ENCODE measurements at places on chromosomes 3 and 15.

DNA sequence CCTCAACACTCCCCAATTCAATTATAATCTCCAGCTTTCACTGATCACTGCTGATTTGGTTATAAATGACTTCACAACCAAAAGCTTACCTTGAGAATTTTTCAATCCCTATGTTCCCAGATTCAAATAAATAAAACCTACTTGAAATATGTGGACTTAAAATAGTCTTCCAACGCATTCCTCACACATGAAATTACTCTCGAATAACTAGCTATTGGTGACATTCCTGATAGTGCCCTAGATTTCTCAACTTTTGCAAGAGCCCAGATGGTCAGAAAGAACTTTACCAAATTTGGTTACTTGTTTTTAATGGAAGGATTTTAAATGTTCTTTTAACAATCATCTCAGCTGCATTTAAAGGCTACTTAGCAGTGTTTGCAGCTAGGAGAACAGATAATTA, 605.5 kb downstream of the FHIT start:
- peak; percentile 16 for DNase-seq

GRCh38 chr3:14969671-14970070, 22.3 kb downstream of the NR2C2 start:
- no peak for DNase-seq

DNA sequence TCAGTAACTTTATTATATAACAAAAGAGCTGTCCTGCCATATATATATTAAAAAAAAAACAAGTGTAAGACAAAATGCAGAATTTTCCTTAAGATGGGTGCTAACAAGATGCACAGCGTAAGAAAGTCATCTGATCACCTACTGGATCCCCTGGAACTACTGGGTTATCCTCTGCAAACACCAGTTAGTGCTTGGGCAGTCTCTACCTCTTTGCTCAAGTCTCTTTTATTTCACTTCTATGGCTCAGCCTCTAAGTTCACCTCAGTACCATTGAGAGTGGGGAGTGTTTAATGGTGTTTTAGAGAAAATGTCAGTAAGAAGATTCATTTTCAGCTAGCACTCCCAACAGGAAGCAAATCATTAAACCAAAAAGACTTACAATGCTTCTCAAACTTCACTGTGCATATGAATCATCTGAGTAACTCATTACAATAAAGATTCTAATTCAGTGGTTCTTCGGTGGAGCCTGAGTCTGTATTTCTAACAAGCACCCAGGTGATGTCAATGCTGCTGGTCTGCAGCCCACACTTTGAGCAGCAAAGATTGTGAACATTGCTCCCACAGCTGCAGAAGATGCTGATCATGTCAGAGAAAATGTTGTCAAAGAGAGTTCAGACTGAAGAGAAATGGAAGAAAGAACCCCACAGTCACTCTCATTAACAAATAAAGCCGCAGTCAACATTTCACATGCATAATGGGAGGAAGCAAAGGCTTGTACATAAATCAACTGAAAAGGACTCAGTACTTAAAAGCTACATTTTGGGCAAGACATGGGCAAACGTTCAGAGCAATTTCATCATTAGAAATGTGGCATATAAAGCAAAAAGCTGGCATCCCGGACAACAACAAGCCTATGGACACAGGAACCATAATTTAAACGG, 227.1 kb upstream of the ATP11B start:
- no peak for DNase-seq

DNA sequence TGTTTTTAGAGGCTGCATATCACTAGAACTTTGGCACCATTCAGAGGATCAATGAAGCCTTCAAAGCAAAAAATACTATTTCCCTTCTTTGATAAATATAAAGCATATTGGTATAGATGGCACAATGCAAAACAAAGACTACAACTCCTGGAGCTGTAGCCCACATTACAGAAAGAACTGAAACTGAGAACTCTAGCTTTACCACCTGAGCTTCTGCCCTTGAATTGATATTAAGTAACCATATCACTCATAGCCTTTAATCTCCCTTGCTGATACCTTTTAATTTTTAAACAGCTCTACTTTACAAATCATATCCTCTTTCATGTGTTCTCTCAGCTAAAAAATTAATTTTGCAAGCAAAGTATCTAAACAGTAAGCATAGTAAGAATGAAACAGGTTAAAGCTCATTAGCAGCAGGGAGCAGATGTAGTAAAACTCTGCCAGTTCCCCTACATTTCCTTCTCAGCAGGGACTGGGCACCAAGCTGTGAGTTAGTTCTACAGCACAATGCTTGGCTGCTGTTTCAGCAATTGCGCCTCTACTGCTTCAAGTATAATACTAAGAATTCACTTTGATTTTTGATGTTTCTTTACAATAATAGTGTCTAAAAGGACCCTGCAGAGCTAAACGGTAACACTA, 97.9 kb upstream of the NANOGP8 start:
- DNase-seq = no peak

DNA sequence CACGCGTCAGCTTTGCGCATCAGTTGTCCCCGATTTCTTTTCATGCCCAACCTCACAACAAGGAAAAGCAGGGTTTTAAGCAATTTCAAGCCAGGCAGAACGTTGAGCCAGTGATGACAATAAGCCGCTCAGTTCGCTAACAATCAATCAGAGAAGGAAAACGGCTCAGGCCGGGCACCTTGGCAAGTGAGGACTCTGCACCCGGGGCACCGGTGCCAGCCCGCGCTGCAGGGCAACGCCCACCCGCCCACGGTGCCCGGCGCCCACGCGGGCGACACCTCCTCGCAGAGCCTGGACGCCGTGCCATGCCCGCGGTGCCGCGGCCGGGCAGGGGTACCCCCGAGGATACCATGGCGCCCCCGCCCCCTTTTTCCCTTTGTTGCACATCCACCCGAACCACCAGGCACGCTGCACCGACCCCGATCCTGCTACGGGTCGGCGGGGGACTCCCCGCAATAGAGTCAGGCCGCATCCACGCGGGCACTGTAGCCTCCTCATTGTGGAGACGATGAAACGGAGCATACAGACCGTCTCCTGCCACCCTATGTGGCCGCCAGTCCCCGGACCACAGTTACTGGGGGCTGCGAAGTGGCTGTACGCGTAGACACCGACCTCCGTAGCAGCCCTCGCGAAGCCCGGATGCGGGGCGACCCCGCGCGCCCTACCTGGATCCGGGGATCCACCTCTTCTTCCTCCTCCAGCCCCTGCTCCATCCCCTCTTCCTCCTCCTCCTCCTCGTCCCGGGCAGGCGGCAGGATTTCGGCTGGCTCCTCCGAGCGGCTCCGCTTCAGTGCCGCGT, 581 bp downstream of the SH3BP5 start:
- no peak for DNase-seq

GRCh38 chr3:127673191-127674100, 694 bp downstream of the ABTB1 start:
- DNase-seq = no peak

- no peak for DNase-seq
Measured at GRCh38 chr3:49166752-49167556, 823 bp upstream of the CCDC71 start.

- no peak for DNase-seq
Measured at GRCh38 chr3:129061023-129061887, 676 bp downstream of the GP9 start.

DNA sequence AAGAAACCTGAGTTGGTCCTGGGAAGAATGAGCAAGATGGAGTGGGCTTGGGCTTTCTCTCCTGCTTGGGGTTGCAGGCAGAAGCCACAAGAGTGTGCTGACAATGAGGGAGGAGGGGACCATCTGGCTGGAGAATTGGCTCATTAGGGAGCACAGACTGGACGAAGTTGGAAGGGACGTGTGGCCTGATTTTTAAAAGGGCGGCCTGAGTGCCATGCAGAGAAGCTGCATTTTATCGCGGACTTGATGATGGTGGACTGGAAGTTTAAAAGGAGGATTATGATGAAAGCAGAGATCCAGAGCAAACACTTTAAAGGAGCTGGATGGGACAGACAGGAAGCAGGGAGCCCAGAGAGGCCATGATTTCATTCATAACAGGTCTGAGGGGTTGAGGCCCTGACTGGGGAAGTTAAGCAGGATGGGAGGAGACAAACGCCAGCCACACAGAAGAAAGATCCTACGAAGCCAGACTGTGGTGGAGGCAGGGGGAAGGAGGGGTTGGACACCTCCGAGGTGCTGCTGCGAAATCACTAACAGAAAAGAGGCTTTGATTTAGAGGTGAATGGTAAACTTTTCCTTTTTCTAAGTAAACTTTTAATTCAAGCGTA, 23.6 kb downstream of the TLNRD1 start:
- no peak for DNase-seq

DNA sequence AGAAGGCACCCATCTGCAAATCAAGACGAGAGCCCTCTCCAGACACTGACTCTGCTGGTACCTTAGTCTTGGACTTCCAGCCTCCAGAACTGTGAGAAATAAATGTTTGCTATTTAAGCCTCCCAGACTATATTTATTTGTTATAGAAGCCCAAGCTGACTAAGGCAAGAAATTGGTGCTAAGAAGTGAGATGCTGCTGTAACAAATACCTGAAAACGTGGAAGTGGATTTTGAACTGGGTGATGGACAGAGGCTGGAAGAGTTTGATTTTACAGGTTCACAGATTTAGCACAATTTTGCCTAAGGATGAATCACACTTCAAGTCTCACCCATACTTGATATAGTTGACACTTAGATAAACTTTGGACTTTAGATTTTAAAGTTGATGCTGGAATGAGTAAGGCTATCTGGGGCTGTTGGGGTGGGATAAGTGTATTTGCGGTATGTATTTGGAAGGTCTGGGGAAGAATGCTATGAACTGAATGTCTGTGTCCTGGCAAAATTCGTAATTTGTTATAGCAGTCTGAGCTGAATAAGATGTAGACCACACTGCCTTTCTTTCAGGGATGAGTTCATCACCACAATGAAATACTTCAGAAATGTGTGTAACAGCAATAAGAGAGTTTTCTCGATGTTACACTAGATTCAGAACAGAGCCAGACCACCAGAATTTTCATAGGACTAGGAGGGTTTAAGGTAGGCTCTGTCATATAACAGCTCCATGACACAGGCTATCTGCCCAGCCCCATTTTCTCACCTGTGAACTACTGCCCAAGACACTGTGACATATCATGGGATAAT, 120.5 kb upstream of the LMCD1 start:
- DNase-seq = no peak

- no peak for DNase-seq
Measured at GRCh38 chr15:76185716-76186115, 125.6 kb downstream of the ETFA start.

GRCh38 chr3:167318996-167319615, 61.0 kb downstream of the ZBBX start:
- DNase-seq = no peak

DNA sequence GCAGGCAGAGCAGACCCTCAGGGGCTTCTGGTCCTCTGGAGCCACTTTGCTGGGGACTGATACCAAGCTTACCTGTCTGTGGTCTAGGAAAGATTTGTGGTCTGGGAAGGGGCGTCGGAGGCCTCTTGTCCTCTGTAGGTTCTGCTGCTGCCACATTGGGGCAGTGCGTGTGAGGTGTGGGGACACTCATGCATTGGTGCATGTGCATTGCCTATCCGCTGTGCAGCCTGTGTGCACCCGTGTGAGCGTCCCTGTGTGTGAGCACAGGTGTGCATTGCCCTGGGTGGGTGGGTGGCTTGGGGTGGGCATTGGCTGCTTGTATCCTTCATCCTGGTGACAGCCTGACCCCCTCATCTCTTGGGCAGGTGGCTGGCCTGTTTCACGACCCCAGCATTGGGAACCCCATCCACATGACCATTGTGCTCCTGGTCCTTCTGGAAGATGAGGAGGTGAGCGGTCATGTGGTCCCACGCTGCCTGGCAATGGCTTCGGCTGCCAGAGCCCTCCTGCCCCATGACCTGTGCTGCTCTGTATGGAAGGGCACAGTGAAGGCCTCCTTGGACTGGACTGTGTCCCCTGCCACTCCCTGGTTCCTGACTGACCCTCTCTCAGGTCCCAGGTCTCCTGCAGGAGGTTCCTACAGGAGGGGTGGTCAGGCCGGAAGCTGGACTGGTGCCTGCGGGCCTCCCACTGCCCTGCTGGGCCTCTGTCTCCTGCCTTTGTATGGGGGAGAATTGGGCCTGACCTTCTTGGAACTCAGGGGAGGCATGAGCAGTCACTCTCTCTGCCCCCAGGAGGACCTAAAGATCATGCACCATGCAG, 41.5 kb downstream of the SAXO2 start:
- DNase-seq = no peak

DNA sequence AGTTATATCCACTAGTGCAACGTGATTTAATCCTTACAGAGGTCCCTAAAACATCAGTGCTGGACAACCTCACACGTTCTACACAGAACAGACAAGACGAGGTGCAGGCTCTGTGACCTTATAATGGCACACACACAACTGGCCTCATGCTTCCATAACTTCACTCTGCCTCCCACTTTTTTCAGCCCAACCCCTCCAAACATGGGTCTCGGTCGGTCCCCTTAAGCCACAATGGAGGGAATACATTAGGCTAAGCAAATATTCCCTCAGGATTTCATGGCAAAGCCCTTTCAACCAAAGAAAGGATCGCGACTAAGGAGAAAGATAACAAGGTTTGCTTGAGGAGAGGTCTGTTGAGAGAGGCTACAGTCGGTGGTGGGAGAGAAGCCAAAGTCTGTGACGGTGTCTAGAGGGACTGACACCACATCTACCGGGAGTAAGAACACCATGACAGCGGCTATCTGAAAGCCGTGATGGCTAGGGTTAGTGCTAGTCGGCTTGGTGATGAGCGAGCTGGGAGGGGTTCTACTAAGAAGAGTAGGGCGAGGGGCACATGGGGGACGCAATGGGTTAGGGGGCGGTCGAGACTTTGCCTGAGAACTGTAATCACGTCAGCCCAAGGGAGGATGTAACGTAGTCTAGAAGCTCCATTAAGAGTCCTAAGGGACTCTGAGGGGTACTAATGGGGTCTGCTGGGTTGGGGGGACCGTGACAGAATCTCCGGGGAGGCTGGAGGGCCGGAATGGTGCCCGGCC, 1.0 kb downstream of the MYO9A start:
- no peak for DNase-seq

All from AG09309 (cell line).